ENCODE measurements at places on chromosomes 4 and X. TPM values are rescaled to one million over a fixed set of nuclear protein-coding genes. Genes with fewer than 3 reads are reported as not detected.

The CSAG2 gene
- total RNA-seq: not detected

The SRPX gene
- not detected for total RNA-seq

The TMEM255A gene
- total RNA-seq: 0.23 TPM

The HTN1 gene
- total RNA-seq: not detected

The GPR82 gene
- not detected for total RNA-seq

The PCDH7 gene
- total RNA-seq: not detected

The GPR119 gene
- total RNA-seq: not detected

The RASGEF1B gene
- 14.7 TPM for total RNA-seq

The TMEM128 gene
- 20.9 TPM for total RNA-seq

DNA sequence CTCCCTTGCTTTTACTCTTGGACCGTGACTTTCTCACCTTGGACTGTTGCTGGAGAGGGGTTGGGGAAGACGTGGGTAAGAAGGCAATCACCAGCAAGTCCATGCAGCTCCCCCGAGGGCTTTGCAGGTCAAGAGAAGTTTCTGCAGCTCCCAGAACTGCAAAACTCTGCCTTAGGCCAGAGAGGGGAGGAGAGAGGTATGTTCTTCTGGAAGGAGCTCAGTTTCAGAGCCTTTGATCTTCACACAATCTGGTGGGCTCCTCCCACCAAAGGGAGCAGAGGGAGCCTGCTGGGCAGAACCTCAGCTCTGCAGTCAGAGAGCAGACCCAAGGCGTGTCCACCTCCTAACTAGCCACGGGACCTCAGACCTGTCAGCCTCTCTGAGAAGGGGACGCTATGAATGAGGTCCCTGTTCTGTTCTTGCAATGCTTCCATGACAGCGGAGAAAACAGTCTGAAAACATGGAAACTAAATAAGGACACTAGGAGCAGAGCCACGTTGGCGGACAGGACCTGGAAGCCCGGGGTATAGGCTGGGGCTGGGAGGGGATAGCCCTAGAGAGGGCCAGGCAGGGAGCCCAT, 92.8 kb downstream of the EVC2 start:
- H3K36me3 ChIP-seq: no peaks in the 10 kb centered on the region
- no peak for DNase-seq
- H3K4me1 ChIP-seq: no peaks in the 10 kb centered on the region
- peaks cover 6% of the 10 kb centered on the region for H3K27me3 ChIP-seq

DNA sequence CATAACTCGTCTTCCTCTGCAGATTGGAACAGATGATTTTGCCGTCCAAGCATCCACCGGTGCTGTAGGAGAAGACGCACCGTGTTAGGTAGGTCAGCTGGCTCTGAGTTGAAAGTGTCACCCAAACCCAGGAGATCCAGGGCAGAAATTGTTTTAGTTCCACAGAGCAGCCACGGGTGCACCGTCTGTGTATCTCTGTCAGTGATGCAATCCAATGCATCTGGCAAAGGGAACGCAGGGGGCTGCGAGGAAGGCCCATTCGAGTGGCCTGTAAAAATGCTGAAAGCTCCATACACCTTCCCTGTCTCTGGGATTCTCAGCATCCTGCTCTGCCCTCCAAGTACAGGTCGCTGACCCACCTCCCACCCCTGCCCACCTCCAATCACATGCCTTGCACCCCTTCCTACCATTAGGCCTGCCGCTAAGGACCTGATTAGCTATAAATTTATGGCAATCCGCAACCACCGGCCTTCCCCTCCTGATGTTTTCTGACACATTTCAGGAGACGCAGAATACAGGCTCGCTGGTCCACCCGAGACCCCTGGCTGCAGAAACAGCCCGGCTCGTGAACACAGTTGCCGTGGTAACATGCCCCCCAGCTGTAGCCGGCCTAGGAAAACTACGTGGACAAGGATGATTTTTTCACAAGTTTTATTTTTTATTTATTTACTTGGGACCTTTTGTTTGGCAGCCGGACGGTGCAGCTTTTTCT, 39.7 kb upstream of the SHOX start:
- H3K4me1 ChIP-seq: no peaks in the 10 kb centered on the region
- peak; percentile 15 for DNase-seq
- H3K4me3 ChIP-seq: no peak overlapping the region
- no peak overlapping the region for H3K27ac ChIP-seq

- H3K27me3 ChIP-seq: no peaks in the 10 kb centered on the region
- no peak for DNase-seq
- no peak overlapping the region for H3K27ac ChIP-seq
- H3K4me3 ChIP-seq: no peak overlapping the region
- H3K36me3 ChIP-seq: peaks cover 12% of the 10 kb centered on the region
Observed at GRCh38 chrX:18946157-18946556, 37.8 kb downstream of the PHKA2 start.

DNA sequence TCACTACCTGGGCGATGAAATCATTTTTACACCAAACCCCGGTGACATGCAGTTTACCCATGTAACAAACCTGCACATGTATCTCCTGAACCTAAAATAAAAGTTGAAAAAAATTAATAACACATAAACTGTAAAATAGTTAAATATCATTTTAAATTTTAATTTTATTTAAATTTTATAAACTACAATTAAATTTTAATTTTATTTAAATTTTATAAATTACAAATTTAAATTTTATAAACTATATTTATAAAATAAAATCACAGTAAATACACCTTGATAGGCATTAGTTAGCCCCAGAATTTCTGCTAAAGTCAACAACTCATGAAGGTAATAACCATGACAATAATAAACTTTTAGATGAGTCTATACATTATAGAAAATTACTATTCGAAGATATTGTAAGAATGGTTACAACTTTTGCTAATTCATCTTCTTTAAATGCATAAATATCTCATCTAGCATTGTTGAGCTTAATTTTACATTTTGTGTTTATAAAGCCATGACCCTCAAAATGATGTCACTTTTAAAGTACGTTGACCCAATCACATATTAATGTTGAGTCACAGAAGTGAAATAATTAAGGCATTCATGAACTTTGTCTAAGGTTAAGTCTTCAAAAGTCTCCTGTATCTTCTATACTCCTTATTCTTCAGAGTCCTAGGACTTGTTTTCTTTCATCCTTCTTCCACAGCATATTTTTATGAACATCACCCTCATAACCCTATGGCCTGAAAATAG, 755.8 kb upstream of the LCORL start:
- no peaks in the 10 kb centered on the region for H3K36me3 ChIP-seq
- no peak overlapping the region for H3K27ac ChIP-seq
- no peak overlapping the region for H3K4me3 ChIP-seq
- DNase-seq: no peak

DNA sequence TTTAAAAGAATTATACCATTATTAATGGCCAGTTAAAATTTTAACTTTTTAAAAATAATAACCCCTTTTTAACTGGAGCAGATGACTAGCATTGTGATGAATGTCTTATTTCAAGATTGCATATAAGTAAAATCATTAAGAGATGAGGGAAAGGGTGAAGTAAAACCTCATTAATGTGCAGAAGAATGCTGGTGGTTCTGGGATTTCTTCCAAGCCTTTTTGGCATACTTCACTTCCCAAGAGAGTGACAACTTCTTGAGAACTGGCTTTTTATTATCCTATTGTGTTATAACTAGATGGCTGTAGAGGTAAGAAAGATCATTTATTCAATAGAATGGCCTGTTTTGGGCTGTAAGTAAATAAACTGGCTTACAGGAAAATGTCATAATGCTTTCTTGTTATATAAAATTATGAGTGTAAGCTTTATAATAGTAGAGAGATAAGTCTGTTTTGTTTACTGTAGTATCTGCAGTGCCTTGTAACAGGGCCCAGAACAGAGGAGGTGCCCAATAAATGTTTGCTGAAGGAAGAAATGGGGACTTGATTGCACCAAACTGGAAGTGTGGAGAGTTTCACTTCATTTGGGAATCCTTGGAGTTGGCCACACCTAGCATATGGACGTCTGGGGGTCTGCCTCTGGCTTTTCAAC, 242.9 kb upstream of the PITX2 start:
- DNase-seq: no peak
- no peaks in the 10 kb centered on the region for H3K27me3 ChIP-seq
- H3K4me1 ChIP-seq: no peaks in the 10 kb centered on the region

GRCh38 chrX:148620023-148620422, 119.6 kb downstream of the AFF2 start:
- DNase-seq: no peak
- H3K4me3 ChIP-seq: no peak overlapping the region
- no peaks in the 10 kb centered on the region for H3K27me3 ChIP-seq
- H3K27ac ChIP-seq: no peak overlapping the region

GRCh38 chrX:2492531-2493218, 8.1 kb downstream of the DHRSX start:
- no peaks in the 10 kb centered on the region for H3K27me3 ChIP-seq
- no peak for DNase-seq
- H3K4me3 ChIP-seq: no peak overlapping the region
- peaks cover 60% of the 10 kb centered on the region for H3K36me3 ChIP-seq

- no peaks in the 10 kb centered on the region for H3K36me3 ChIP-seq
- DNase-seq: no peak
- H3K4me3 ChIP-seq: no peak overlapping the region
- no peak overlapping the region for H3K27ac ChIP-seq
Observed at GRCh38 chr4:15162046-15162445, 159.8 kb downstream of the CPEB2 start.

GRCh38 chrX:35076061-35076460, 133.5 kb downstream of the FAM47B start:
- H3K4me3 ChIP-seq: no peak overlapping the region
- H3K27me3 ChIP-seq: no peaks in the 10 kb centered on the region
- no peaks in the 10 kb centered on the region for H3K4me1 ChIP-seq
- no peak for DNase-seq
- H3K27ac ChIP-seq: no peak overlapping the region

DNA sequence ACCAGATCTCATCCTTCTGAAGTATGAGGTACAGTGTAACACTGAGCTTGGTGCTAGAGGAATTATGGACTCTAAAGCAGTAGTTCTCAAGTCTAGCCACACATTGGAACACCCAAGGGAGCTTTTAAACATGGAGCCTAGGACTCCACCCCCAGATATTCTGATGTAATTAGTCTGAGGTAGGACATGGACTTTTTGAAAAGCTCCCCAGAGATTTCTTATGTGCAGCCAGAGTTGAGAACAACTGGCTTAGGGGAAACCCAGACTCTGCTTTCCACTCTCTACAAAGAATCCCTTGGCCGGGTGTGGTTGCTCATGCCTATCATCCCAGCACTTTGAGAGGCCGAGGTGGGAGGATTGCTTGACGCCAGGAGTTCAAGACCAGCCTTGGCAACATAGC, 11.6 kb upstream of the GDPD2 start:
- no peak for DNase-seq
- H3K4me1 ChIP-seq: no peaks in the 10 kb centered on the region
- H3K4me3 ChIP-seq: no peak overlapping the region
- H3K27ac ChIP-seq: no peak overlapping the region
- no peaks in the 10 kb centered on the region for H3K27me3 ChIP-seq

DNA sequence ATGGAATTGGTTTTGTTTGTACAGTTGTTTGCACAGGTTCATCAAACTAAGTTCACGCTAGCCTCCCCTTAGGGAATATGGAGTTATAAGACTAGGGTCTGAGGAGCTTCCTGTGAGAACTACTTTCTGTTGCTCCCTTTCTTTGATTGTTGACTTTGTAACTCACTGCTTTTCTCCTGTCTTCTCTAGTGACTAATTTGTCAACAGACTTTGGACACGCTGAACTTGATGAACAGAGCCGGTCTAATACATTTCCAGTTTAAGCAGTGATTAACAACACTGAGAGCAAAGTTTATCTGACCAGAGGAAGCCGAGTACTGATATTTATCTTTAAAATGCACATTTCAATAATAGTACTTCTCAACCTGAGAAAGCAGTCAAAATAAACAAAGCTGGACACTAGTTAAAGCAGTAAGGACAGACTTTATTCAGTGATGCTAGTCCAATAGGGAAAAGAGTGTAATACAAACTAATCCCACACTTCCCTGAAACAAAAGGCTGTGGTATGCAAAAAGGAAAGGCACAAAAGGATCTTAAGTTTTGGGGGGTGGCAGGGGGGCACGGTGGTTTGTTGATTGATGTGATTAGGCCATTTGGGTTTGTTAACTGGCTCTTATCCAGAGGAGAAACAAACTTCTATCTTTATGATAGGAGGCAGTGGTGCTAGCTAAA, 2.7 kb upstream of the NUDT9 start:
- H3K27me3 ChIP-seq: no peaks in the 10 kb centered on the region
- H3K4me3 ChIP-seq: peak overlapping the region; percentile 30
- H3K4me1 ChIP-seq: peaks cover 27% of the 10 kb centered on the region
- no peak for DNase-seq

DNA sequence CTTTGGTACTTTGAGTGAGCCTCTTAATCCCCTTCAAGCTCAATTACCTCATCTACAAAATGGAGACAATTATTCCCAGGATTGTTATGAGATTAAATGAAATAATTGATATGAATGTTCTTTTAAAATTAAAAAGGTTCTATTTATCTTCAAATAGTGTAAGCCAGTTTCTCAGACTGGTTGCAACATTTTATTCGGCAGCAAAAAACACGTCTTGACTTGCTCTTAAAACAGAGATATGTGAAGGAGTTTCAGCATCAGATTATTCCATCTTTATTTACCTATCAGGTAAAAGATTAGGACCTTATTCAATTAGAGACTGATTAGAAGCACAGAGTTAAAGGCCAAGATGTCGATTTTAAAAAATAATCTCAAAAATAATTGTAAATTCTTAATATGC, 10.5 kb downstream of the NDNF start:
- H3K36me3 ChIP-seq: no peaks in the 10 kb centered on the region
- no peaks in the 10 kb centered on the region for H3K4me1 ChIP-seq
- H3K27me3 ChIP-seq: peaks cover 7% of the 10 kb centered on the region
- no peak for DNase-seq

DNA sequence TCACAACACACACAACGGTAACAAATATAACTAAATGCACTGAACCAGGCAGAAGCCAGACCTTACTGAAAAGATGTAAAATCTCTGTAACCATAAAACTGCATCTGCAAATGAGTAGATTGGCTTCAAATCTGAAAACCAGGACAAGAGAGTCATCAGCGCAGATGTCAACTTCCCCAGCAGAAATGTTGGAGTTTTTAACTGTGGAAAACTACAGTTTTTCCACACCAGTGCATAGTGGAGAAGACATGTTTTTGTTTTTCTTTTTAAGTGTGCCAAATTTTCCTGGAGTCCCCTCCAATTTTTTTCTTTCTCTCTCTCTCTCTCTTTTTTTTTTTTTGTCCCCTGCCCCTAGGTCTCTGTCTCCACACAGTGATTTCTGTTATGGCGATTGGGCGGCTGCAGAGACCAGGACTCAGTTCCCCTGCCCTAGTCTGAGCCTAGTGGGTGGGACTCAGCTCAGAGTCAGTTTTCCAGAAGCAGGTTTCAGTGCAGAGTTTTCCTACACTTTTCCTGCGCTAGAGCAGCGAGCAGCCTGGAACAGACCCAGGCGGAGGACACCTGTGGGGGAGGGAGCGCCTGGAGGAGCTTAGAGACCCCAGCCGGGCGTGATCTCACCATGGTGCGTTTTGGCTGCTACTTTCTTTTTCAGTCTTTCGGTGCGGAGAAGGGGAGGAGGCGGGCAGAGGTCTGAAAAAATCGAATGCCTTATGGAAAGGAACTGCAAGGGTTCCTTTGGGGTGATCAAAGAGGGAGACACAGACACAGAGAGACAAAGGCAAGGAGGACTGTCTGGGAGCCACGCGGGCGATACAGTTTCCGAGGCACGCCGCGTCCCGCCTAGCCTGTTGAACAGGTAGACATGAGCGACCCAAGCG, at the start of gene GUCY1A1:
TSS of gene GUCY1A1 (plus strand) at position 505 of the 878 bp plus-strand sequence. CDS start 30,020 bp downstream, outside the sequence.
- peak within 1 kb of the TSS; percentile 84 for H3K4me3 ChIP-seq
- DNase-seq: no peak
- peaks cover 45% of the 10 kb centered on the region for H3K27me3 ChIP-seq
- H3K36me3 ChIP-seq: no peaks in the 10 kb centered on the region

- H3K27ac ChIP-seq: no peak overlapping the region
- H3K36me3 ChIP-seq: peaks cover 43% of the 10 kb centered on the region
- no peaks in the 10 kb centered on the region for H3K27me3 ChIP-seq
- H3K4me3 ChIP-seq: no peak overlapping the region
Observed at GRCh38 chr4:7822137-7822505, 117.5 kb downstream of the AFAP1 start.
